ENCODE measurements at places on chromosomes 12 and 14. TPM values are rescaled to one million over a fixed set of nuclear protein-coding genes. Genes with fewer than 3 reads are reported as not detected.
A peak's percentile ranks its signal among the peaks of the same experiment; 100 is the strongest.

Gene GLIPR1L1
- total RNA-seq = not detected

Gene NCKAP5L
- 44.4 TPM for total RNA-seq

Gene TMCC3
- 11.5 TPM for total RNA-seq

Gene TAS2R31
- total RNA-seq = 9.7 TPM

Gene SMOC1
- 1.5 TPM for total RNA-seq

Gene NTF3
- total RNA-seq = 8.6 TPM

Gene COL2A1
- 86.4 TPM for total RNA-seq

Gene ST8SIA1
- 1.2 TPM for total RNA-seq

GRCh38 chr12:64944966-64945365 is 120.5 kb downstream of the TBC1D30 start:
- no peak for DNase-seq

- no peak for DNase-seq
These were observed 22.3 kb downstream of the FBLN5 start for GRCh38 chr14:91925001-91925726.

GRCh38 chr12:115135800-115136211 is 451.8 kb upstream of the TBX3 start:
- no peak for DNase-seq

DNA sequence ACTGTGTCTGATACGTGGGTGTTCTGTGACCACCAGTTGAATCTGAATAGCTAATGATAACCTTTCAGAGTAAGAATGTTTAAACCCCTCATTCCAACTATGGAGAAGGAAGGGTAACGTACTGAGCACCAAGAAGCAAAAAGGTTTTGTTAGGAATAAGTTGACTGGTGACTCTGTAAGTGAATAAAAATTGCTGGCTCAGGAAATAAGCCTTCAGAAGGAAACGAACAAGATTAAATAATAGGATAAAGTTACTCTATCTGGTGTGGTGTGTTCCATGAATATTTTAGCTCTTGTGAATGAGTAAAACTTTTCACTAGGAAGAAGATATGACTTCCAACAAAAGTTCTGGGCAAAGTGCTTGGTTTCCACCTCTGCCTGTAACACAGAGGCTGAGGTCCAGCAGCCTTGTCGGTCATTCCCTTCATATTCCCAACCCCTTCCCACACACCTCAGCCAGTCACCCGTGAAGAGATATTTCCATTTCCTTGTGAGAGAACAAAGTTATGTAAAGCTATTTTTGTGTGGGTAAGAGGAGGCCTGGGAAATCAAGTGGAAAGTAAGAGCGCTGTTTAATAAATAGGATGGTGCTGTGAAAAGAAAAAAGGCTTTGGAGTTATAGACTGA is 47.1 kb downstream of the ARF6 start:
- DNase-seq = no peak

GRCh38 chr12:62146318-62146717 is 113.9 kb upstream of the USP15 start:
- no peak for DNase-seq

DNA sequence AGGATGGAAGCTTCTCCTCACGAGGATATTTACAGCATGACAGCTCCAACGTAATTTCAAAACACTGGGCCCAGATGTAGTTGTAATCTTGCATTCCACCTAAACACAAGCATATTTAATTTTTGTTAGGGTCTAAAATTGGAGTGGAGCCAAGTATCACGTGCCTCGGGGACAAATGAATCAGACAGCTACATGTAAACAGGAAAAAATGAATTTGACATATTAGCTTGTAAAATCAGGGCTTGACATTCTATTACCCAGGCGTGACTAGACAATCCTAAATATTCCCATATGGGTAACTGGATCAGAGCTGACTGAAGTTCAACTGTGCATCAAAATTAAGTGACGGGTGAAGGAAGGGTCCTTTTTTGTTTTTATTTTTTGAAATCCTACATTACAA is 59.0 kb downstream of the MDM2 start:
- DNase-seq = no peak

- DNase-seq = no peak
These were observed 278.2 kb upstream of the RTL1 start for GRCh38 chr14:101181446-101182313.

DNA sequence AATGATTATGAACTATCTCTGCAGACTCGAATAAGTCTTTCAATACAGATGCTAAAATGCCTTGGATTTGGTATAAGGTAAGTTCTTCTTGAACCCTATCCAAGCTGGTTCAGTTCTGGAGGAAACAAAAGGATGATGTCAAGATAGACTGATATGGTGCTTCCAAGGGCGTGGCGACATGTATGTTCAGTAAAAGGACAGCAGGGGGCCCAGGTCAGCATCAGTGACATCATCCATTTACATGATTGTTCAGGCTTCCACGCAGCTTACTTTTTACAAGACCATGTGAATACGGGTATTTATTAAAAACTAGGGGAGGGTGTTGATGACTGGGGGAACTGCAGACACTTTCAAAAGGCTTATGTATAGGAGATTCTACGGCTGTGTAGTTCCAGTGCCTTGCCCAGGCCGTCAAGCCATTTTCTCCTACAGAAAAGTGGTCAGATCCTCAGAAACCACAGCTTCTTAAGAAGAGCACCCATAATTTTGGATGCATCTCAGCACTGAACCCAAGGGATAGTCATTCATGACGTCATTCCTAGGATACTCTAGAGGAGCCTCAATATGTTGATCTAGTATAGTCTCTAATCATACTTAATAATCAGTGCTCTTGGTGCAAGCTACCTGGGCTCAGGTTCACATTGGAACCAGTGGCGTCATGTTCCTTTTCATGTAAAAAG is 527.7 kb downstream of the FUT8 start:
- no peak for DNase-seq

DNA sequence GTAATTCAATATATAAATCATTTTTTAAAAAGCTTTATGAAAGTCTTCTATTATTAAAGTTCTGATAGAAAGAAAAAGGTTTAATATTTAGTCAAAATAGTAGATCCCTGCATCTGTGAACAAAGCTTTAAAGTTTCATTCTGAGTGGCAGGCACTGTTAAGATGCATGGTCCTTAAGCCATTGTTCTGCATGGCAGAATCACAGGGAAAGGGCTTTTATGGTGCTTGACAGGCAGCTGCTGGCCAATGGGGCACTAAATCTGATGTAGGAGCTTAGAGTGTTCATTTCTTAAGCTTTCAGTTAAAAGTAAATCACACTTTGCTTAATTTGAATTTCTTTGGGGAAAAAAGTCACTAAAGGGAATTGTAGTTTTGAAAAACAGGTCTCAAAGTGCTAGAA is 148.2 kb downstream of the PLEKHA5 start:
- no peak for DNase-seq

DNA sequence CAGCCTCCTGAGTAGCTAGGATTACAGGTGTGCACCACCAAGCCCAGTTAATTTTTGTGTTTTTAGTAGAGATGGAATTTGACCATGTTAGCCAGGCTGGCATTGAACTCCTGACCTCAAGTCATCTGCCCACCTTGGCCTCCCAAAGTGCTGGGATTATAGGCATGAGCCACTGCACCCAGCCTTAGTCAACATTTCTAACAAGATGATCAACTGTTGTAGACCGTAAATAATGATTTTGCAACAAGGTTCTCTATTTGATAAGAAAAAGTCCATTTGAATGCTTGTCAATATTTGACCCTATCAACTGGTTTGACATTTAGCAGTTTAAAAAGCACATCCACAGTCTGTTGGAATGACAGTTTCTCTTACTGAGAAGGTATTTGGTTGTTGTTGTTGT is 25.2 kb upstream of the NRDE2 start:
- no peak for DNase-seq

- no peak for DNase-seq
These were observed 78.4 kb downstream of the PAPOLA start for GRCh38 chr14:96580566-96580965.

GRCh38 chr12:38782359-38782758 is 123.0 kb downstream of the CPNE8 start:
- no peak for DNase-seq

- no peak for DNase-seq
These were observed 2.1 kb downstream of the MYL6 start for GRCh38 chr12:56160193-56160763.

- no peak for DNase-seq
These were observed 68.4 kb downstream of the C12orf75 start for GRCh38 chr12:105398930-105399329.

GRCh38 chr14:91244501-91244901 is at the start of gene GPR68:
TSS of gene GPR68 (minus strand) at chr14:91244704. CDS start at chr14:91235050, 9,654 bp downstream.
- no peak for DNase-seq

DNA sequence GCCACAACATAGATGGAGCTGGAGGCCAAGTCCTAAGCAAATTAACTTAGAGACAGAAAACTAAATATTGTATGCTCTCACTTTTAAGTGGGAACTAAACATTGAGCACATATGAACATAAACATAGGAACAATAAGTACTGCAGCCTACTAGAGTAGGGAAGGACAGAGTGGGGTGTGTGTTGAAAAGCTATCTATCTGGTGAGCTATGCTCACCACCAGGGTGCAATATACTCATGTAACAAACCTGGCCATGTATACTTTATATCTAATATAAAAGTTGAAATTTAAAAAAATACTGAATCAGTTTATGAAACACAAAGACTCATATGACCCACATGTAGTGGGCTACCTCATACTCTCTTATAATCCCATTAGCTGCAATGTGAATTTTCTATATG is 1305.0 kb downstream of the LRFN5 start:
- no peak for DNase-seq

GRCh38 chr14:32495435-32495734 is 166.3 kb downstream of the AKAP6 start:
- DNase-seq = no peak

GRCh38 chr12:55946553-55946952 is 15.6 kb downstream of the DGKA start:
- DNase-seq = no peak

DNA sequence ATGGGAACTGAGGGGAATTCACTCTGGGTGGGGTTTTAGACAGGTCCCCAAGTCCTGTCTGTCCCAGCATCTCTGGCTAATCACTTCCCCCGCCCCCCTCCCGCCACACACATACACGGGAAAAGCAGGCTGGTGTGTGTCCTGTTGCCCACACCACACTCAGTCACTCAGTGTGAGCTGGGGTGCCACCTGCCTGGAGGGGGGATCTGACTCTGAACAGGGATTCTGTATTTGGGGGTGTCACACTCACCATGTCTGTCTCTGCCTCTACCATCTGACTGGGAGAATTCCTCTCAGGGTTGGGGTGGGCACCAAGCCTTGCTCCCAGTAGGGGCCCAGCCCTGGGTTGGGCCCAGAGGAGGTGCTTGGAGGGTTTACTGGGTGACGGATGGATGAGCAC is 31.1 kb downstream of the SH2B3 start:
- DNase-seq = no peak

DNA sequence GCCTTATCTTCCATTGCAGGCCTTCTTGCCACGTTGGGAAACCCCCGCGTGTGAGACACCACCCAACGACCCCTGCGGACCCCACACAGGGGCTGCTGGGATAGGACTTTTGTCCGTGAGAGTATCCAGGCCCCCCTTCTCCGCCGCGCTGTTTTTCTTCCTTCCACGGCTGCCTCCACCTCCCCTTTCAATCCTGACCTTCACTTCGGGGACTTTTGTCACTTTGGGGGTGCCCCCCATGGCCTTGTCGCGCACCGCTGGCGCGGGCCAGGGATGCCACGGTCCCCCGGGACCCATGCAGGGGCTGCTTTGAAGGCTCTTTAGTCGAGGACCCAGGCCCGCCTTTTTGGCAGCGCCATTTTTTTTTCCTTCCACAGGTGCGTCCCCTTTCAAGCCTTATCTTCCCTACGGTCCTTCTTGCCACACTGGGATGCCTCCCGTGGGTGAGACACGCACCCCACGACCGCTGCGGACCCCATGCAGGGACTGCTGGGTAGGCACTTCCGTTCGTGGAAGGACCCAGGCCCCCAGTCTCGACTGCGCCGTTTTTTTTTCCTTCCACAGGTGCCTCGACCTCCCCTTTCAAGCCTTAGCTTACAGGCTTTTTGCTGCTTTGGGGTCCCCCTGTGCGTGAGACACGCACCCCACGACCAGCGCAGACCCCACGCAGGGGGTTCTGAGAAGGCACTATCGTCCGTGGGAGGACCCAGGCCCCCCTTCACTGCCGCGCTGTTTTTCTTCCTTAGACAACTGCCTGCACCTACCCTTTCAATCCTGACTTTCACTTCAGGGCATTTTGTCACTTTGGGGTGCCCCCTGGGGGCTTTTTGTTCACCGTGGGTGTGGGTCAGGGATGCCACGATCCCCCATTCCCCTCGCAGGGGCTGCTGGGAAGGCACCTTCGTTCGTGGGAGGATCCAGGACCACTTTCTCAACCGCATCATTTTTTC is 267.4 kb downstream of the ALG10 start:
- peak; percentile 21 for DNase-seq

DNA sequence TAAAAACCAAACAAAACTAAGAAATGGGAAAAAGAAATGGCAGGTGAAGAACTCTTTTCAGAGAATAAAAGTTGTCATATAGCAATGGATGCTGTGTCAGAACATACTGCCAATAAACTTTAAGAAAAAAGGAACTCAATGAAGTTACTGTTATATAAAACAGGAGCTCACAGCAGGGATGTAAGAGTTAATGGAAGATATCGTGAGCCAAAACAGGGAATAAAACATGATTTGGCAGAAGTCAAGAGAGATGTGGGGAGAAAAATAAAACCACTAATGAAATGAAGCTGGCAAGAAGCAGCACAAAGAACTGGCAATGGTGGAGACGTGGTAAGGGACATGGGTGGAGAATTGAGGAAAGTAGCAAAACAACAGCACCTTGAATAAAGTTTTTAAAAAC is 61.0 kb downstream of the TAOK3 start:
- no peak for DNase-seq

DNA sequence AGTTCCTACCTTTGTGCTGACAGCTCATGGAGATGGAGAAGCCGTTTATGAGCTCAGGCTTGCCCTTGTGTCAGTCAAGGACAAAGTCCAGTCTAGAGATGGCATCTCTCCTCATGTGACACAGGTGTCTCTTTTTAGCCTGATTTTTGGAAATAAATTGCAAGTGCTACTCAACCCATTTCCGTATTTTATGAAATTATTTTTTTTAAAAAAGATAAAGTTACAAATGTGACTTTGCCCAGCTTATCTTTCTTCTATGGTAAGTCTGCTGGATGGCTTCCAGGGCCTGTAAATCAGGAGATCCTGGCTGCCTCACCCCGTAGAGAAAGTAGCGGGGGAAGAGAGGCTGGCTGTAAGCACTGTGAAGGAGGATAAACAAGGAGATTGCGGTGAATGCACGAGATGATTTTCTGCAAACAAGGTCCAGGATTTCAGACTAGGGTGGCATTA is 169.7 kb downstream of the MYRFL start:
- no peak for DNase-seq

DNA sequence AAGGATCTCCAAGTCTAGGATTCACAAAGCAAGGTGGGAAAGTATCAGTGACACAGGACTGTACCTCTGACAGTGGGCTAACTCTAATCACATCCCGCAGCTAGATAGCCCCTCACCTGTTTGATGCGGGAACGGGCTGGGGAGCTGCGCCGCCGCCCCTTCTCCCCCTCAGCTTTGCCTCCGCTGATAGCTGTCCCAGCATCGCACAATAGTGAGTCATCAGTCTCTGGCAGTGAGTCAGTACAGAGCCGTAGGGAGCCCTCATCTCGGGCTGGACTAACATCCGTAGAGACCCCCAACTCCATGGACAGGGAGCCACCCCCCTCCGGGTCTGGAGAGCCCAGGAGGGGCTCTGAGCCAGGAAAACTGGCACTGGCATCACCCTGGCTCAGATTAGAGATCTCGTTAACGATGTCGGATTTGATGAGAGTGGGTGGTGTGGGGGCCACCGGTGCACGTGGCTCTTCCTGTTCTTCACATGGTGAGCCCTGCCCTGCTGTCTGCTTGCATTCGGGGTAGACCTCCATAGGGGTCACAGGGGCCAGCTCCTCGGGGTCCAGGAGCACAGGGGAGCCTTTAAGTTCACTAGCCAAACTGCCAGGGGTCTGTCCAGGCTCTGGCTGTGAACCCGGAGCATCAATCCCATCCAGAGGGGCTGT is 10.9 kb downstream of the KMT2D start:
- DNase-seq = no peak
